ENCODE measurements at places on chromosomes 7 and 10.

- no peak for DNase-seq
Observed at GRCh38 chr7:31368620-31369019, 28.1 kb upstream of the NEUROD6 start.

DNA sequence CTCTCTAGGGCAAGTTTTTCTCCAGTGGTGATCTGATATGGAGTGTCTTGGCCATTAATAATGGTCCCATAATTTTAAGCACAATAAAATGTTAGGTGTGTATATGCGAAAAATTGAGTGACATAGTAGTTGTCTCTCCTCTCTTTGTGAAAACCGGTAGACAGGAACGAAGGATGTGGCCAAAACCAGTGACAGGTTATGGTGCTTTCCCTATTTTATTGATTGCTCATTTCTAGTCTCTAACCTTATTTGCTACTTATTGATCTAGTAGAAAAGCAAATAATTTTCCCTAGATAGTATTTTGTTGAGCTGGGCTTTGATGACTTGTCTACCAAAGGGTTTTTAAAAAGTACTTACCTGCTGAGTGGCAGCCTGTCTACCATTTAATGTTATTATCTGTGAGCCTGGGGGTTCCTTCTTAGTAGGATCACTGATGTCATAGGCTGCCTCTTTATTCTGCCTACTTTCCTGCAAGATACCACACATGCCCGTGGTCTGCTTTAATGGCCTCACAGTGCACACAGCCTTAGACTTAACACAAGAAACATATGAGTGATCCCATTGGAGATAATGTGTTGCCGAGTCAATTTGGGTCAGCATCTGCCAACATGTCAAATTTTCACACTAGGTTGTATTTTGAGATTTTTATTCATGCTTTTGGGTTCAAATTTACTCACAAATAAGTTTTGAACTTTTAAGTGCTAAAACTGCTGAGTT lies 100.0 kb downstream of the AUTS2 start:
- no peak for DNase-seq

- no peak for DNase-seq
Observed at GRCh38 chr7:139575338-139575680, 51.8 kb downstream of the CLEC2L start.

- DNase-seq: no peak
Observed at GRCh38 chr10:115882021-115882420, 391.0 kb downstream of the GFRA1 start.

- no peak for DNase-seq
Observed at GRCh38 chr7:154986200-154986945, 16.6 kb downstream of the PAXIP1 start.

DNA sequence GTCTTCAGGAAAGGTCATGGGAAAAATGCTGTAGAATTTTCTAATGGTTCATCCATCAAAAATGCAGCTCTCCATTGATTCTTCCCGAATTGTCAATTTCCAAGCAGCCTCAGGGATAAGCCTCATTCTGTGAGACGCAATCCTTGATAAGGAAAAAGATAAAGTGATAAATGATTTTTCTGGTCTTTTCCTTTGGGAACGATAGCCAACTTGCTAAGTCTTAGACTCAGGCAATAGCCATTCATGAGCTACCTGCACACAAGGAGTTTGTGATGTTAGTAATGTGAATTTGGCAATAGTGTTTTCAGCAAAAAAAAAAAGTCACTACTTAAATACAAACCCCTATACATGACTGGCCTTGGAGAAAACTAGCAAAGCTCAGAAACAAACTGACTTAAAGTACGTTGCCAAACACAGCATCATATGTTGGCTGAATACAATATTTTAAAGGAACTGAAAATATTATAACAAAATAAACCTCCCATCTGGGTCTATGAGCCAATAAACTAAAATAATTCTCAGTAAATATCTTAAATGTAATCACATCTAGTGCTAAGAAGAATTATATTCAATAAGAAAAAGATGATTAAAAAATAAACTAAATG lies 75.5 kb downstream of the KLF6 start:
- DNase-seq: no peak

DNA sequence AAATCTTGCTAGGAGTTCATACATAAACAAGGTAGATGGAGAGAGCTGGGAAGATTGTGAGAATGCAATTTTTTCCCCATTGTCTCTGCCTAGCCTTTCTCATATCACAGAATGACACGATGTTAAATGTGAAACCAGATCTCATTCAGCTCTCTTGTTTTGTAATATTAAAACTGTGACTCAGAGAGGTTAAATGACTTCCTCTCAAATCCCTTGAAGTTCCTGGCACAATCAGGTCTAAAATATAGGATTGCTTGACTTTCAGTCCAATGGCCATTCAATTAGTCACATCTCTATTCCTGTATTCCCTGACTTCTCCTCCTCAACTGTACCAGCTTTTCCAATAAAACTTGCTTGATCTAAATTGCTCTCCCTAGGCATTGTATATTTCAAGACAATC lies 3.1 kb downstream of the ANKRD22 start:
- DNase-seq: no peak

DNA sequence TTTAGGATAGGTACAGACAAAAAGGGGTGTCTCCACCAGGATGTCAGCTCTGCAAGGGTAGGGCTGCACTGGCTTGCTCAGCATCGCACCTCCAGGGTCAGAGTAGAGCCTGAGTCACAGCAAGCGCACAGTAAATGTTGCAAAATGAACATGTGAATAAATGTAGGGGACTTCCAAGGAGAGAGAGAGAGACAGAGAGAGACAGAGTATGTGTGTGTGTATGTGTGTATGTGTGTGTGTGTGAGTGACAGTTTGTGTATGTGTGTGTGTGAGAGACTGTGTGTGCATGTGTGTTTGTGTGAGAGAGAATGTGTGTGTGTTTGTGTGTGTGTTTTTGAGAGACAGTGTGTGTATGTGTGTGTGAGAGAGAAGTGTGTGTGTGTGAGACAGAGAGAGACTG lies 163.3 kb downstream of the RPS24 start:
- DNase-seq: no peak

All from nephron progenitor cell (in vitro differentiated cells).